Caudate nucleus (tissue), 63 donors: ENCODE measurements at places on chromosomes 12 and 14.

GRCh38 chr12:83665634-83666218 is 979.0 kb downstream of the TMTC2 start:
- DNase-seq: no peak

GRCh38 chr12:115609347-115609746 is 668.1 kb downstream of the MED13L start:
- no peak for DNase-seq

GRCh38 chr12:19110221-19110940 is 19.2 kb upstream of the PLEKHA5 start:
- no peak for DNase-seq

- no peak for DNase-seq
Observed at GRCh38 chr12:116982791-116983411, 72.2 kb downstream of the FBXW8 start.

DNA sequence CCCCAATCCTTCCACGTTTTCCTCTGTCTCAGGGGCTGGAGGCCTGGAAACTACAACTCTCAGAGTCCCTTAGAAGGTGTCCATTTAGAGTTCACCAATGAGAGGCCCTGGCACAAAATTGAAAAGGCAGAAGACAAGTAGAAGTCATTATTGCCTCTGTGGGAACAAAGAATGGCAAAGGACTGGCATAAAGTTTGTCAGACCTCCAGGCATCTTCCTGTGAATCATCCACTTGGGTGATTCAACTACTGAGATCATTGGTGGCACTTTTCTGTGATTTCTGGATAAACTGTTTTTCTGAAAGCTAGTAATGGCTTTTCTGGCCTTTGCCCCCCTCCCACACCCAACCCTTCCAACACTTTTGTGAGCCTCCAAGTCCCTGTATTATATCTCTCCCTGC is 42.6 kb upstream of the C12orf42 start:
- DNase-seq: no peak
